ENCODE measurements at places on chromosomes 3 and 15.

- no peak for DNase-seq
These were observed 23.1 kb upstream of the EIF4A2 start for GRCh38 chr3:186760141-186760833.

- peak; percentile 64 for DNase-seq
These were observed 90.7 kb upstream of the RGMA start for GRCh38 chr15:93179700-93180102.

GRCh38 chr3:20401253-20401652, 215.2 kb upstream of the SGO1 start:
- no peak for DNase-seq

- DNase-seq: no peak
These were observed 8.2 kb downstream of the KY start for GRCh38 chr3:134642445-134643149.

DNA sequence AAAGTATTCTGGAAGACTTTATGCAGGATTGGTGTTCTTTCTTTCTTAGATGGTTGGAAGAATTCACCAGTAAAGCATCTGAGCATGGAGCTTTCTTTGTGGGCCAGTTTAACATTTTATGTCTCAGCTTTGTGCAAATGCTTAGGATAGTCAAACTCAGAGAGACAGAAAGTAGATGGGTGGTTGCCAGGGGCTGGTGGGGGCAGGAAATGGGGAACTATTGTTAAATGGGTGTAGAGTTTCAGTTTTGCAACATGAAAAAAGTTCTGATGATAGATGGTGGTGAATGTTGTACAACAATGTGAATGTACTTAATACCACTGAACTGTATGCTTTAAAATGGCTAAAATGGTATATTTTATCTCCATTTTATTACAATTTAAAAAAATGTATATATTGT, 24.8 kb downstream of the SPCS1 start:
- DNase-seq: no peak

GRCh38 chr3:141421639-141422319, 53.5 kb downstream of the ZBTB38 start:
- DNase-seq: peak; percentile 82

DNA sequence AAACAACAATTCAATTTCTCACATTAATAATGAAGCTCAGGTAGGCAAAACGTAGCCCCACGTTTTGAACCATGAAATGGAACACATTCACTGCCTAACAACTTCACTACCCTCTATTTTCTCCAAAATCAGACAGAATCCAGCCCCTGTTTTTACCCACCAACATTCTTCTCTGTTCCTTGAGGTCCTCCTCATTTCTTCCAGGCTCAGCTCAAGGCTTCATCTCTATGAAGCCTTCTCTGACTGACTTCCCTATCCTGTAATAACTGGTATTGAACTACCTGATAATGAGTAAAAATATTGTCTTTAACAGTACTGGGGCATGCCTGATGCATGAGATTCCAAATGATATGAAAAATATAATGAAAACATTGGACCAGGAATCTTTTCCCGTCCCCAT, 2.2 kb downstream of the TFRC start:
- no peak for DNase-seq

GRCh38 chr3:15261274-15261673, 55.2 kb downstream of the CAPN7 start:
- DNase-seq: no peak

- no peak for DNase-seq
These were observed 51.5 kb downstream of the CMTM6 start for GRCh38 chr3:32450992-32451659.

DNA sequence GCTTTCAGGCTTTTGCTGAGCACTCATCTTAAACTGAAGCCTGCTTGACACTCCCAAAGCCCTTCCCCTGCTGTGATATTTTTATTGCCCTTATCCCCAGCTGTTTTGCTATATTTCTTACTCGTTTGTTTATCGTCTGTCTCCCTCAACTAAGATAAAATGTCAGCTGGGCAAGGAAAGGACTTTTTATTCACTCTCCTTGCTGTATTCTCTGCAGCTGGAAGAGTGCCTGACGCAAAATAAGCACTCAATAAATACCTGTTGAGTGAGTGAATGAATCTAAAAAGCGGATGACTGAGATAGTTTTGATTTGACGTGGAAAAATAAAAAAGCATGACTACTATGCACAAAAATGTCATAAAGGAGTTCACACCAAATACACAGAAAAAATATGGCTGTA, 84.8 kb upstream of the POMGNT2 start:
- peak; percentile 92 for DNase-seq

GRCh38 chr3:49568965-49569364, 14.7 kb downstream of the BSN start:
- DNase-seq: no peak

- no peak for DNase-seq
These were observed 517.1 kb downstream of the ROBO1 start for GRCh38 chr3:79250746-79251145.

GRCh38 chr15:58185439-58185838, 47.3 kb downstream of the AQP9 start:
- no peak for DNase-seq

DNA sequence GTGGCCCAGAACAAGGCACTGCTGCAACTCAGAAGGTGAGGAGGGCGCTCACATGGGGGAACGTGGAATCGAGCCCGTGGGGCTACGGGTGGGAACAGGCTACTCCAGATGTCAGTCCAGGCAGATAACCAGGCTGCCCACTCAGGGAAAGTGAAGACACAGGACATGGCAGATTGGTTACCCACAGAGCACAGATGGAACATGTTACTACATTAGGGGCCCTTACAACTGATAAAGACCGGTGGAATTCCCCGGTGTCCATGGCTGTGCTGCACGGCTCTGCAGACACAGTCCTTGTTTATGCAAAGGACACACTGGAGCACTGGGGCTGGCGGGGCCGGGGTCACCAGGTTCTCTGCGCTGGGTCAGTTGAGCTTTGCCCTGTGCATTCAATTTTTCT, 36.9 kb downstream of the PCSK6 start:
- DNase-seq: no peak

DNA sequence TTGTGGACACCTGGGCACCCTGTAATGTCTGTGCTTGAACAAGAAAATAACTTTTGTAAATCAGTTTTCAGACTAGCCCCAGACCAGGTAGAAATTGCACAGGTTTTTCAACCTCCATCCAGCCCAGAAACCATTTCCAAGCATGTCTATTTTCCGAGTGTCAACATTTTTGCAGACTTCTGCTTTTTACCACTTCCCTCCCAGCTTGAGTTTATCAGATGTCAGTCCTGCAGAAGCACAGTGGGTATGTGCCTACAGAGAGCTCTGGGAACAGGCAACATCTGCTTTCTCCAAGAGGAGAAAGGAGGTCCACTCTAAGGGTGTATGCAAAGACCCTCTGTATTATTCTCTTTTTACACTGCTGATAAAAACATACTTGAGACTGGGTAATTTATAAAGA, 83.9 kb downstream of the LRRK1 start:
- DNase-seq: no peak

DNA sequence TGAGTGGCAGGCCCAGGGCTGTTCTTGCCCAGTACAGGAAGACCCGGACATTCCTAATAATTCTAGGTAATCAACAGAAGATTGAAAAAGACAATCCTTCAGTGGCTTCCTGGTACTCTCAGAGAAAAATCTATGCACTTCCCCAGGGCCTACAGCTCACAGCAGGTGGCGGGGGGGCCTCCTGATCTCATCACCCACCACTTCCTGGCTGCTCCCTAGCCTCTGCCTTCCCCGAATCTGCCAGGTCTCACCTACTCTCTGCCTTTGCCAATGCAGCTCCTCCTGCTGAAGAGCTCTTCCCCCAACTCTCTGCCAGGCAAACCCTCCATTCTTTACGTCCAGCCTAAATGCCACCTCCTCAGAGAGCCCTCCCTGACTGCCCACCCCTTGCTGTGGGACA, 37.5 kb downstream of the EHD4 start:
- DNase-seq: peak; percentile 59

- peak; percentile 57 for DNase-seq
These were observed 22.7 kb downstream of the SACM1L start for GRCh38 chr3:45711931-45712330.

- DNase-seq: peak; percentile 68
These were observed 2.5 kb upstream of the INAFM2 start for GRCh38 chr15:40320931-40321371.

DNA sequence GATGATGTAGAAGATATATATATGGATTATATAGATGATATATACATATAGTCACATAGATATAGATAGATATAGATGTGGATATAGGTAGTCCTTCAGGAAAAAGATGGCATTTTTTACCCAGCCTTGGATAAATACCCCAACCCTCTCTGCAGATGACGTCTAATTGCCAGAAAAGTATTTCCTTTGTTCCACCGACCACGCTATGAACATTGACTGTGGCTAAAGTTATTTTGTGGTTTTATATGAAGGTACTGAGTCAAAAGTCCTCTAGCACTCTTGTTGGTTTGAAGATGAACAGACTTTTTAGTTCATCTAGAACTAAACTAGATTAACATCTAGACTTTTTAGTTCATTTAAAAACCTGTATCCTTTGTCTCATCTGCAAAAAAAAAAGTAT, 207.7 kb downstream of the PLOD2 start:
- peak; percentile 37 for DNase-seq

GRCh38 chr3:24299246-24299805, 195.3 kb downstream of the THRB start:
- DNase-seq: peak; percentile 34

GRCh38 chr3:40680685-40681657, 156.2 kb downstream of the ZNF621 start:
- DNase-seq: no peak

- DNase-seq: peak; percentile 36
These were observed 197.5 kb upstream of the TSC22D2 start for GRCh38 chr3:150210461-150211110.

GRCh38 chr15:40137303-40138200, 23.3 kb upstream of the BUB1B start:
- DNase-seq: no peak

DNA sequence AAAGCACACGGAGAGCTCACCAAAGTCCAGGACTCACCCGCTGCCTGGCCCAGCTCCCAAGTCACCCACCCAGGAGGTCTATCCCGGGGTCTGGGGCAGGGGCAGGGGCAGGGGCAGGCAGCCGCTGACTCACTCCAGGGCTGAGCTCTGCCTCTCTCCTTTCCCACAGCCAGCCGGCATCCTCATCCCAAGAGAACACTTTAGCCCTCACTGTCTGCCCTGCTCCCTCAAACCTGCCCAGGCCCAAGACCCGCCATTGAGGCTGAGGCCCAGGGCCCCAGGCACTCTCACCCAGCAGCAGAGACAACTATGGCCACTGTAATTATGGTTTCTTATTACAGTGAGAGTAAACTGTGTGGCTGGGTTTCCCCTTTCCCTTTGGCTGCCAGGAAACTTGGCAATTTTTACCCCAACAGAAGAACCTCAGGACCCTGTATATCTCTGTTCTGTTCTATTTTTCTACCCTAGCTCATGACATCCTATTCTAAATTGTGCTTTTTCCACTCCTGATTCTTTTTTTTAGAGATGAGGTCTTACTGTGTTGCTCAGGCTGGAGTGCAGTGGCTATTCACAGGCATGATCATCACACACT, 53.0 kb downstream of the IQSEC1 start:
- DNase-seq: no peak

DNA sequence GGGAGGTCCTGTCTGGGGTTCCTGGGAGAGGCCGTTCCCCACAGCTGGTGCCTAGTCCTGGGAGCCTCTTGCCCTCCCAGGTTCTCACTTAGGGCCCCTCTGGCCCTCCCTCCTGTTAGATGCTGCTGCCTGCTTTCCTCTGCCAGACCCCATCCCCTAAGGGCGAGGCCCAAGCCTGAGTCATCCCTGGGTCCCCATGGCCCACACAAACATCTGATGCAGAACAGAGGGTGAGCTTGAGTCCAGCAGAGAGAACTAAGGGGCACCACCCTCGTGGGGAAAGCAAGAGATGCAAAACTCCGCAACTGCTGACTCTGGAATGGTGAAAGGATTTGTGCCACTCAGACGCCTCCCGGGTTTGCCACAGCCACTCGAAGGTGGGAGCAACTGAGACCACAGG, 58.8 kb upstream of the TRPM1 start:
- no peak for DNase-seq

- DNase-seq: no peak
These were observed 67.1 kb downstream of the PLOD2 start for GRCh38 chr3:146093896-146094295.

GRCh38 chr3:127999509-128000106, 52.6 kb upstream of the SEC61A1 start:
- DNase-seq: no peak

- DNase-seq: no peak
These were observed 5.2 kb upstream of the MANF start for GRCh38 chr3:51379746-51380455.

DNA sequence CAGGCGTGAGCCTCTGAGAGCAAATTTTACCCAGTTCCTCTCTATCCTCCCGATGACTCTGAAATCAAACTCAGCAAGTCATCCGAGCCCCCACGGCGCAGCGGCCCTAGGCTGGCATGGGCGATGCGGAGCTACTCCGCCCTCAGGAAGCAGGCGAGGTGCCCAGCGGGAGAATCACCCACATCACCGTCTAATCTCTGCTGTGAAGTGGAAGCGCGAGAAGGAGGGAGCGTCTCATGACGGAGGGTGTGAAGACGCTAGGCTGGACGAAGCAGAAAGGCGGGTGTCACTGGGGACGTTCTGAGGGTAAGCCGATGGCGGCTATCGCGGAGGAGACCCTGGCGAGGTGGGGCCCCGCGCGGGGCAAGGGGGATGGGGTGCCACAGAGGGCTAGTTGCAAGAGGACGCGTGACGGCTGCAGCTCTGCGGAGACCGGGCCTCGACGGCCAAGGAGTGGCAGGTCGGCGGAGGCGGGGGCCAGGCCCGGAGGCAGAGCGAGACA, 9.1 kb upstream of the GNAI2 start:
- peak; percentile 47 for DNase-seq

- no peak for DNase-seq
These were observed 153.7 kb upstream of the GAP43 start for GRCh38 chr3:115469649-115470048.

DNA sequence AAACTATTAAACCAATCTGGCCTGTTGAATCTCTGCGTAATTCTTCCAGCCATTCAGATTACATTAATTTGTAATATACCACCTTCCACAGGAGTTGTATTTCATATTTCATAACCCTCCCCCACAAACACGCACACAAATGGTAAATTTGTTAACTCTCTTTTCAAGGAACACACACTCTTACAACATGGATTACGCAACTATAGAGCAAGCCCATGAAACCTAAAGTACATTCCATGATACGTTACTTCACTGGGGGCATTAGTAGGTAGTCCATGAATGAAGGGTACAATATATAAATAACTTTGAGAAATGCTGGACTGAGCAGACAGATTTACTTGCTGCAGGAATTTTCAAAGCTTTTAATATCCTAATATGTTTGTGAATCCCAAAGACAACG, 65.0 kb downstream of the TRIM69 start:
- no peak for DNase-seq

DNA sequence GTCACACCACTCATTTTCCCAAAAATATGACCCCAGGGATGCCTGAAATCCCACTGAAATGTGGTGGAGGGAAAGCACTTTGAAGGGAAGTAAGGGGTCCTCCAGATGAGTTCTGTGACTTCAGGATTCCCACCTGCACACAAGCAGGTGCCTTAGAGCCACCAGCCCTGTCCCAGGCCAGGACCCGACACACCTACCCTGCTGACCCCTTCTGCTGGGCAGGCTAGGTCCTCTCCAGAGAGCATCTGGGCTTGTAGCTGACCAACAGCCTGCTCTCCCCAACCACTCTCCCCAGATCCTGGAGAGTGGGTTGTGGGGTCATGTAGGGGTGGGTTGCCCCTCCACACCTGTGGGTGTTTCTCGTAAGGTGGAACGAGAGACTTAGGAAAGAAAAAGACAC, 14.9 kb upstream of the CILP start:
- no peak for DNase-seq

- no peak for DNase-seq
These were observed 21.9 kb downstream of the ZIC4 start for GRCh38 chr3:147384210-147385058.

- DNase-seq: peak; percentile 59
These were observed 6.0 kb upstream of the PLCB2 start for GRCh38 chr15:40313531-40314398.
